Thyroid gland (tissue), 4 donors: ENCODE measurements at places on chromosomes 5 and 9. TPM values are rescaled to one million over a fixed set of nuclear protein-coding genes. Genes with fewer than 3 reads are reported as not detected.
A peak's percentile ranks its signal among the peaks of the same experiment; 100 is the strongest.

DNA sequence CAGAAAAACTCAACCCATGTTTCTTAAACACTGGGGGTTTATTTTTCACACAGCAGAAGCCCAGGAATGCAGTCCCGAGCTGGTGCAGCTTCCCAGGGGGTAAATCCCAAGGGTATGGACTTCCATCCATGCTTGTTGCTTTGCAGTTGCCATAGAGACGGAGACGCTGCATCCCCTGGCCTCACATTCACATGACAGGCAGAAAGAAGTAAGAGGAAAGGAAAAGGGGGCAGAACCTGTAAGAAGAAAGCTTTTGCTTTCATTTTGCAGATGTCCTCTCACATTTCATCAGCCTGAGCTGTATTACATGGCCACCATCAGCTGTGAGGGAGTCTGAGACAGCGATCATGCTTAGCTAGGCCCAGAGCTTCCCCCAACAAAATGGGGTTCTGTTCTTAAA, 321.0 kb downstream of the AGTPBP1 start:
- no peak overlapping the region for H3K4me3 ChIP-seq
- H3K4me1 ChIP-seq: peaks cover 10% of the 10 kb centered on the region
- no peak for DNase-seq
- no peaks in the 10 kb centered on the region for H3K27me3 ChIP-seq
- no peak overlapping the region for H3K27ac ChIP-seq

- H3K27me3 ChIP-seq: no peaks in the 10 kb centered on the region
- no peaks in the 10 kb centered on the region for H3K4me1 ChIP-seq
- H3K4me3 ChIP-seq: no peak overlapping the region
- no peak for DNase-seq
- H3K36me3 ChIP-seq: no peaks in the 10 kb centered on the region
These were observed 171.6 kb downstream of the TARS1 start for GRCh38 chr5:33612386-33612785.

- no peak for DNase-seq
- no peak overlapping the region for H3K4me3 ChIP-seq
- peaks cover 61% of the 10 kb centered on the region for H3K4me1 ChIP-seq
- H3K27ac ChIP-seq: no peak overlapping the region
These were observed 2.2 kb downstream of the TNIP1 start for GRCh38 chr5:151078490-151079262.

- no peak for DNase-seq
- H3K27me3 ChIP-seq: no peaks in the 10 kb centered on the region
- no peaks in the 10 kb centered on the region for H3K36me3 ChIP-seq
These were observed 371.5 kb downstream of the MLLT3 start for GRCh38 chr9:20250791-20251190.

DNA sequence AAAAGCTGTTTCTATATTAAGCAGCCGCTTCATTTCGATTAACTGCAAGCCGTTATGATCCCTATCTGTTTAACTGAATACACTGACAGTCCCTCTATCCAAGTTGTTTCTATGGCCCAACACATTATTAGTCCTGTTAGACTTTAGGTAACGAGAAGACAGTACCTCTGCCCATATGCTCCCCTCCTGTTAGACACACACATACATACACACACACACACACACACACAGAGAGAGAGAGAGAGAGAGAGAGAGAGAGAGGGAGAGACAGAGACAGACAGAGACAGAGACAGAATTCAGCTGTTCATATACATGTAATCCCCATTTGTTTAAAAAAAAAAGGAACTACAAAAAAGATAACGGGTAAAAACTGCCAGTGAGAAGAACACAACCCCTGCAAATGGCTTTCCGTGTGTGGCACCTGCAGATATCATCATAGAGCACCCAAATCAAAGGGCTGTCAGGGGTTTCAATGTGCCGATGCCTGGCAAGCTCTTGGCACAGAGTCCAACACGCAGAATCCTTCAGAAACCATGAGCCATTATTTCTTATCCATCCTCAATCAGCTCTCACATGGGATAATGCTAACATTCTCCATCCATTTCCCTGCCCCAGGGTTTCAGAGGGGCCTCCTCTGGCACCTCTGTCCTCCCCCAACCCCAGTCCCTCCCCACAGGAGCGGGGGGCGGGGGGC, 144.0 kb downstream of the MYO10 start:
- no peaks in the 10 kb centered on the region for H3K27me3 ChIP-seq
- H3K27ac ChIP-seq: no peak overlapping the region
- no peaks in the 10 kb centered on the region for H3K36me3 ChIP-seq
- H3K4me3 ChIP-seq: no peak overlapping the region
- DNase-seq: no peak

GRCh38 chr9:6780690-6781089, 22.9 kb downstream of the KDM4C start:
- no peak overlapping the region for H3K4me3 ChIP-seq
- peaks cover 21% of the 10 kb centered on the region for H3K4me1 ChIP-seq
- H3K27me3 ChIP-seq: no peaks in the 10 kb centered on the region
- no peaks in the 10 kb centered on the region for H3K36me3 ChIP-seq
- no peak for DNase-seq
- no peak overlapping the region for H3K27ac ChIP-seq

DNA sequence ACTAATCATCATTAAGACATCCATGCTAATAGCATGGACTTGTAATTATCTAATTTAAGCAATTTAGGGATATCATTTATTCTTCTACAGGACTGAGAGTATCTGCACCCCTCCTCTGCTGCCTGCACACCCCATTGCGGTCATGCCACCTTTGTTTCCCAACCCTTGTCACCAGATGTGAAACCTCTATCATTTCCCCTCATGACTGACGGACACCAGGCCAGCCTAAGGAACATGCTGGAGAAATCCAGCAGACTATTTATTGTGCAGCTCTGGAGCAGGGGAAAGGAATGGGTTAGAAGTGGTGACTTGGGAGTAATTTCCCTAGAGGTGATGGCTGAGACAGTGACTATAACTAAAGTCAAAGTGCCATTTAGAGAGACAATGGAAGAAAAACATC, 40.7 kb downstream of the UGCG start:
- no peak overlapping the region for H3K27ac ChIP-seq
- H3K4me3 ChIP-seq: no peak overlapping the region
- peaks cover 7% of the 10 kb centered on the region for H3K4me1 ChIP-seq
- peaks cover 17% of the 10 kb centered on the region for H3K36me3 ChIP-seq

DNA sequence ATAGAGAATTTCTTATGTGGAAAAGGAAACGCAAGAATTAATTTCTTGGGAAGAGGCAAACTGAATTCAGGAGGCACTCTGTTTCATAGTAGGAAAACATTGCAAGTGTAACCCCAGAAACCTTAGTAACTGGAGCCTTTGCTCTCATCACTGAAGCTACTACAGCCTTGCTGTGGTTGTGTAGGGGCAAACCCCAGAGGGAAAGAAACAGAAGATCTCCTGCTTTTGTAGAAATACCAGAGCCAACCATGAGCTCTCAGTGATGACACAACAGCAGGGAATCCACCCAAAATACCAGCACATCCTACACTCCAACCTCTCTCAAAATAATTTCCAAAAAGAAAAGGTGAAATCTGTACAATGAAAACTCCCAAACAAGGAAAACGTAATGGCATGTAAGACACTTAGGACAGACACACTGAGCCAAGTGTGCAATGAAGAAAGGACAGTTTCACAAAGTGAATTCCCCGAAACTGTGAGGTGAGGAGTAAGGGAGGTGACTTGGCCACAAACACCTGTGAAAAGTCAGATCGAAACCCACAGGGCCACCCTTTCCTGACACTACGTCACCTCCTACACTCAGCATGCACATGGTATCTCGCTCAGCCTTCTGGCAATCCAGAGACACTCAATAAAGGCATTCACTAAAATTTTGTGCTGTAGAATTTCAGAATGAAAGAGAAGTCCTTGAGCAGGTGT, 8.5 kb upstream of the ACSL6 start:
- no peak overlapping the region for H3K27ac ChIP-seq
- no peaks in the 10 kb centered on the region for H3K4me1 ChIP-seq
- H3K27me3 ChIP-seq: no peaks in the 10 kb centered on the region
- no peak for DNase-seq
- no peak overlapping the region for H3K4me3 ChIP-seq
- no peaks in the 10 kb centered on the region for H3K36me3 ChIP-seq

DNA sequence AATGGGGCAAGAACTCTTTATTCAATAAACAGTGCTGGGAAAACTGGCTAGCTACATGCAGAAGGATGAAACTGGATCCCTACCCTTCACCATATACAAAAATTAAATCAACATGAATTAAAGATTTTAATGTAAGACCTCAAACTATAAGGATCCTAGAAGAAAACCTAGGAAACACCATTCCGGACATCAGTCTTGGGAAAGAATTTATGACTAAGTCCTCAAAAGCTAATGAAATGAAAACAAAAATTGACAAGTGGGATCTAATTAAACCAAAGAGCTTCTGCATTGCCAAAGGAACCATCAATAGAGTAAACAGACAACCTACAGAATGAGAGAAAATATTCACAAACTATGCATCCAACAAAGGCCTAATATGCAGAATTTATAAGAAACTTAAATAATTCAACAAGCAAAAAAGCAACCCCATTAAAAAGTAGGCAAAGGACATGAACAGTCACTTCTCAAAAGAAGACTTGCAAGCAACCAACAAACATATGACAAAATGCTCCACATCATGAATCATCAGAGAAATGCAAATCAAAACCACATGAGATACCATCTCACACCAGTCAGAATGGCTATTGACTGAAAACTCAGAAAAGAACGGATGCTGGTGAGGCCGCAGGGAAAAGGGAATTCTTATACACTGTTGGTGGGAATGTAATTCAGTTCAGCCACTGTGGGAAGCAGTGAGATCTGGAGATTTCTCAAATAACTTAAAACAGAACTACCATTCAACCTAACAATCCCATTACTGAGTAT, 104.3 kb upstream of the MAP3K1 start:
- H3K27ac ChIP-seq: no peak overlapping the region
- H3K4me3 ChIP-seq: no peak overlapping the region
- DNase-seq: no peak
- peaks cover 6% of the 10 kb centered on the region for H3K4me1 ChIP-seq

DNA sequence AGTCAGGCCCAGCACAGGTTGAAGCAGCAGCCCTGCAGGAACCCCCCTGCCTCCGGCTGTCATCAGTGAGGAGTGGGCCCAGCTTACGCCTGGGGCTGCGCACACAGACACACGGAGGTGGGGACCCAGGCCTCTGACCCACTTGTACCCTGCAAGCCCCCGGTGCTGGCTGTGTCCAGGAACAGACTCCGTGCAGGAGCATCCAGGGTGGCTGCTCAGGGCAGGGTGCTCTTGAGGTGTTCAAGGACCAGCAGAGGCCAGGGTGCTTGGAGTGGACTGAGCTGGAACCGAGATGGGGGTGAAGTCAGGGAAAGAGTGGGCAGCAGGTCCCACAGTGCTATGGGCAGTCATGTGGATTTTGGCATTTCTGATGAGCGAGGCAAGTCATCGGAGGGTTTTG, 199.5 kb downstream of the CACNA1B start:
- no peak overlapping the region for H3K27ac ChIP-seq
- H3K4me1 ChIP-seq: no peaks in the 10 kb centered on the region
- no peak overlapping the region for H3K4me3 ChIP-seq
- no peaks in the 10 kb centered on the region for H3K36me3 ChIP-seq
- no peaks in the 10 kb centered on the region for H3K27me3 ChIP-seq

- no peaks in the 10 kb centered on the region for H3K27me3 ChIP-seq
- H3K4me3 ChIP-seq: no peak overlapping the region
- peaks cover 13% of the 10 kb centered on the region for H3K4me1 ChIP-seq
- H3K27ac ChIP-seq: peak overlapping the region; percentile 8
- no peaks in the 10 kb centered on the region for H3K36me3 ChIP-seq
- peak; percentile 41 for DNase-seq
These were observed 230.6 kb downstream of the GNA14 start for GRCh38 chr9:77417566-77417965.

DNA sequence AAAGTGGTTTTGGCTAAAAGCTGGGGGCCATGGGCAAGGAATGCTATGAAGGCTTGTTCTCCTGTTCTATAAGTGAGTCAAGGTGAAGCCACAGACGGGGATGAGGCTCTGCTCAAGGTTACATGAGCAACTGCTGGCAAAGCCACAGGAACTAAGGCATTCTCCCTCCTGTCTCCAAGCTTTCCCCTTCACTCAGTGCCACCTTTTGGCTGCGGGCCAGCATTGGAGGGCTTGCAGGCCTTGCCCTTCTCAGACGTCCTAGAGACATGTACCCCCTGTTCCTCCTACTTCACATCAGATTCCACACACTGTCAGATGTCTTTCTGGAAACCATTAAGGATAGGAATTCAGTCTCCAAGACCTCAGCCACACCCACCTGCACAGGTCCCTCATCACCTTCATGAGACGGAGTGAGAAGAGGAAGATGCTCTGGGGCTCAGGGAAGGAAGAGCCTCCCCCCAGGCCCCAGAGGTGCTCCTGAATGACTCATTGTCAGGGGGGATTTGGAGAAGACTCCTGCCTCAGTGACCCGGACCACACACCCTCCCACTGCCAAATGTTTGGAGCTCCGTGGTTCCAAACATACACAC, 20.5 kb upstream of the MEIKIN start:
- H3K27ac ChIP-seq: no peak overlapping the region
- no peaks in the 10 kb centered on the region for H3K4me1 ChIP-seq
- H3K4me3 ChIP-seq: no peak overlapping the region
- no peaks in the 10 kb centered on the region for H3K27me3 ChIP-seq
- H3K36me3 ChIP-seq: no peaks in the 10 kb centered on the region

- DNase-seq: no peak
- H3K27me3 ChIP-seq: no peaks in the 10 kb centered on the region
- no peaks in the 10 kb centered on the region for H3K4me1 ChIP-seq
- H3K4me3 ChIP-seq: no peak overlapping the region
- H3K36me3 ChIP-seq: no peaks in the 10 kb centered on the region
- H3K27ac ChIP-seq: no peak overlapping the region
These were observed 35.9 kb downstream of the KIF2A start for GRCh38 chr5:62341783-62342475.

DNA sequence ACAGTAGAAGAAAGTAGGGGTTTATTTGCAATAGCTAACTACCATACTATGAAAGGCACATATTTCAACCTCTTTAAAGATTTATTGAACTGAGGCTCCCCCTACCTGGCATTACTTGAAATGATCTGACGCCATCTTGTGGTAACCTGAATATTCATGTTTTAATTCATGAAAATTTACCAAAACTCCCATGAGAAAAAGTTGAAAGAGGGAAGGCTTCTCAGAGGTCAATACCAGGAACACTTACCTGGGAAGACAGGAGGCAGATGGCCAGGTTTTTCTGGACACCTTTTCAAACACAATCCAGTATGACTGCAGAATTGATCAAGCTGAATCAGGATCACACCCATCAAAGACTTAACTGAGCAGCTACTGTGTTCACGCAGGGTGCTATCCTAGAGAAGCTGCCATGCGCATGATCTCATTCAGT, 9.4 kb downstream of the PRELID2 start:
- no peak for DNase-seq
- no peaks in the 10 kb centered on the region for H3K36me3 ChIP-seq
- no peak overlapping the region for H3K4me3 ChIP-seq
- H3K27me3 ChIP-seq: no peaks in the 10 kb centered on the region
- peaks cover 9% of the 10 kb centered on the region for H3K4me1 ChIP-seq

Gene TTLL11
- 10.6 TPM for total RNA-seq

Gene FBP2
- total RNA-seq: not detected

Gene PIP5K1B
- 1.1 TPM for total RNA-seq

Gene ABCA1
- total RNA-seq: 59.8 TPM

Gene CD274
- 6.1 TPM for total RNA-seq

Gene PPP2R2B
- total RNA-seq: 1.1 TPM

Gene TAF1L
- 0.13 TPM for total RNA-seq

Gene ASPN
- total RNA-seq: 2.4 TPM

Gene TPM2
- total RNA-seq: 79.6 TPM

Gene PCDHA9
- 0.24 TPM for total RNA-seq
